ENCODE measurements at places on chromosomes 1 and 21. TPM values are rescaled to one million over a fixed set of nuclear protein-coding genes. Genes with fewer than 3 reads are reported as not detected.

GRCh38 chr1:156276966-156277381, 5.7 kb downstream of the SMG5 start:
- DNase-seq = no peak

- peak; percentile 72 for DNase-seq
Measured at GRCh38 chr1:12518931-12519692, 98.9 kb downstream of the DHRS3 start.

The SH2D5 gene
- 0.09 TPM for total RNA-seq

The LRRC38 gene
- total RNA-seq = not detected

The CELA3A gene
- not detected for total RNA-seq

All from activated T-cell treated with anti-CD3 and anti-CD28 coated beads, Interleukin-2, amount 50 U/mL, for 72 hours (primary cell).